ENCODE measurements at places on chromosomes 4 and X.

- no peak for DNase-seq
Measured at GRCh38 chr4:66853845-66854244, 691.5 kb downstream of the CENPC start.

DNA sequence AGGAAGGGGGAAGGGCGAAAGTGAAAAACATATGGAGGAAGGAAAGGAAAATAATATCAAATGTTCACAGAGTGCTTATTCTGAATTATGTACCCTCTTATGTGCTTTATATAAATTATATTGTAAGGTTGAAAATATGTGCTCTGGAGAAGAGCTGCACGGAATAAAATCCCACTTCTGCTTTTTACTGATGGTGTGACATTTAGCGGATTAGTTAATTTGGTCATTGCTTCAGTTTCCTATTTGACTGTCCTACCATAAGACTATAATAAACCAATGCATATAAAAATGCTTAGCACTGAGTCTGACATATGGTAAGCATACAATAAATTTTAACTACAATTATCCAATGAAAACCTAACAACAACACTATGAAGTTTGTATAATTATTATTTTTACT is 86.2 kb downstream of the NPFFR2 start:
- no peak for DNase-seq

GRCh38 chr4:106987311-106987710 is 48.8 kb downstream of the DKK2 start:
- no peak for DNase-seq

DNA sequence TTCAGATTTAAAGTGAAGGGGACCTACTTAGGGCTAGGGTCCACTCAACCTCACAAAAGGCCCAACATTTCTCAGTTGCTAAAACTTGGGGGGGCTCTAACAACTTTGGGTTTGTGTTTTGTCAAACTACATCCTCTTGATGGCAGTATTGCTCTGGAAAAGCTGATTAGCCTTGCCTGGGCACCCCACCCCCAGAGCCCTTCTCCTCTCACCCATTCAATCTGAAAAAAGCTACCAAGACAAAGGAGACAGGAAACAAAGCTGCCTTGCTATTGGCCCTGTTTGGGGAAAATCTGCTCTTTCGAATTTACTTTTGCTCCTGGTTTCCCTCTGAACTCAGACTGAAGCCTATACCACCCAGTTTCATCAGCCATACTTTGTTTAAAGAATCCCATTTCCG is 195.2 kb upstream of the STK26 start:
- peak; percentile 62 for DNase-seq

DNA sequence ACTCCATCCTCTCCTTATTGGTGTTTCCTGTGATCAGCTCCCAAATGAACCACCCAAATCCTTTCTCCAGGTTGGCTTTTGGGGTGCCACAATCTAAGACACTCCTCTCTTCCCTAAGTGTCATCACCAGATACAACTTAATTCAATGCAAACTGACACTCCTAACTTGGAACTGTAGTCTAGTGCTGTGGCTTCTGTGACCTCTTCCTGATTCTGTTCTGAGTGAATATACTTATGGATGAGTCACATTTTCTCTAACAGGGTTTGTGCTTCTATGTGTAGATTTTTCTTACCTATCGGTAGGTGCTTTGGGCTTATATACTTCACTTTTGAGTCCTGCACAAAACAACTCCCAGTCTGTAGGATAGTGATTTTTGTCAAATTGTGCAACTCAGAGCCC is 141.3 kb upstream of the MAOA start:
- no peak for DNase-seq

DNA sequence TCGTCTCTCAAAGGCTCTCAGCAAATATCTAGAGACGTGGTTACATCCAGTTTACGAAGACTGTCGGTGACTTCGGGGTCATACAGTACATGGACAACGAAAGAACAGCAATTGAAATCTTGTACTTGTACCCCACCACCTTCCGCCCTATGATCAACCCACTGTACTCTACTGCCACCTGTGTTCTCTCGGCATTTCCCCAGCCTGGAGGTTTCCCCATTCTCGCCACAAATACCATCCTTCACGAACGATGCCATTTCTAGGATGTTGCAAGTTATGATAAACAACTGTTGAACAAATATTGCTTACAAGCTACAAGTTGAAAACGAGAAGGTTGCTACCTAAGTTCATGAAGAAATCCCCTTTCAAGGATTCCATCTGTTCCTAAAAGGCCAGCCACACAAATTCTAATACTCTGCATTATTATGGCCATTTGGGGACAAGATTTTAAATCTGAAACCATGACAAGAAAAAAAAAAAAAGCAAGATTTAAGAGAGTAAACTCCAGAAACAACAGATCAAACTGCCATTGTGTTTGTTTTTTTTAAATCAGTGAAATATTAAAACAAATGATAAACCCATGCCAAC is 1.6 kb downstream of the APBB2 start:
- no peak for DNase-seq

DNA sequence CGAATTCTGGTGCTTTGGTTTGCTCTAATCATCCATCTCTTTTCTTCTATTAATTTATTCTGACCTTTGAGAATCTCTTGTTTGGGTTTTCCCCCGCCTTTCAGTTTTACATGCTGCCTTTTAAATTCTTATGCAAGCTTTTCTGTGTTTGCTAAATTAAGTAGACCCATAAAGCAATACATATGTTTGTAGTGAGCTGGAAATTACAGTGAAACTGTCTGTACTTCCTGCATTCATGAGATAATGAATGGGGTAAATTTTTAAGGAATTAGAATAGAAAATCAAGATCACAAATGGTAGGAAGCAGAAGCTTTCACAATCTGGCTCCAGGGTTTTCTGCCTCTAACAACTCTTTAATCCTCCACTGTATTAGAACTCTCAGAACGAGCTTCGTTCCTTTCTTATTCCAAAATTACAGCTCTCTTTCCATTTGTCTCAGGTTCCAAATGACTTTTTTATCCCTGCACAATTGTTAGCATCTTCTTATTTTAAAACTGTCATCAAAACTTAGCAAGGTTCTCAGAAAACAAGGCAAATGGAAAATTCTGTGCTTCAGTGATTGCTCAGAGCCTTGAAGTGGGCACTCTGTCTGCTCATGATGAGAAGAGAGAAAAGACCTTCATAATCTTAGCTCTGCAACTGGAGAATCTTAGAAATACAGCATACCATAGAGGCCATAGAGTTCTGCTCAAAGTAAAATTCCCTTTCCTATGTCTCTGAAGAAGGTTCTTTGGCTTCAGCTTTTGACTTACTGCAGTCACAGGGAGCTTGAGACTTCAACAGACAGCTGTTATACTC is 108.2 kb downstream of the EGF start:
- no peak for DNase-seq

DNA sequence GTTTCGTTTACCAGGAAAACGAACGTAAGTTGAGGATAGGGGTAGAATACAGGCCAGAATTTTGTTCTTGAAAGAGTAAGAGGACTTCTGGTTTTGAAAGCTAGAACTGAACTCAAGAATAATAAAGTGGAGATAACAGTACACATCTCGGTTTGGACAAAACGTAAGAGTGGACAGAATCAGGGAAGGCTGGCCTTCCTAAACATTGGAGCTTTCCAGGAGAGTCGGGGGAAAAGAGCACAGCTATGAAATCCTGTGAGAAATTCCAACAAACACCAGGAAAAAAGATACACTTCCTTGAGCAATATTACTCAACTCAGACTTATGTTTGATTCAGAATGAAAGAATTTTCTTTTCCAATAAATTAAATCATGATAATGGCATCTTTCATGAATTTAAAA is 1.2 kb downstream of the CTSO start:
- no peak for DNase-seq
